ENCODE measurements at places on chromosomes 5 and 9.

DNA sequence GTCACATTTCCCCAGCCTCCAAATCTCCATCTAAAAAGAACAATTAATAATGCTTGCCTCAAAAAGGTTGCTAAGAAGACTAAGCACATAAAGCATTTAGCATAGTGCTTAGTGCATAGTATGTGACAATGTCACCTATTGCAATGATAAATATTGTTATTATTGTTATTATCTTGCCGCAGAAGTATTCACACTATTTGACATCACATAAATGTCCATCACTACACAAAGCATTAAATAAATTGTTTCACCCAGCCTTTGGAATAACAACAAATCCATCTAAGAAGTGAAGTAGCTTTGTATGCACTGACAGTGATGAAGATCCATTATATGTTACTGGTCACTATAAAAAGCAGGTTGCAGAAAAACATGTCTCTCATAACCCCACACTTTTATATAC is 2263.9 kb upstream of the WWC1 start:
- no peak for DNase-seq

- no peak for DNase-seq
Observed at GRCh38 chr5:115471345-115472063, 73.1 kb downstream of the FEM1C start.

DNA sequence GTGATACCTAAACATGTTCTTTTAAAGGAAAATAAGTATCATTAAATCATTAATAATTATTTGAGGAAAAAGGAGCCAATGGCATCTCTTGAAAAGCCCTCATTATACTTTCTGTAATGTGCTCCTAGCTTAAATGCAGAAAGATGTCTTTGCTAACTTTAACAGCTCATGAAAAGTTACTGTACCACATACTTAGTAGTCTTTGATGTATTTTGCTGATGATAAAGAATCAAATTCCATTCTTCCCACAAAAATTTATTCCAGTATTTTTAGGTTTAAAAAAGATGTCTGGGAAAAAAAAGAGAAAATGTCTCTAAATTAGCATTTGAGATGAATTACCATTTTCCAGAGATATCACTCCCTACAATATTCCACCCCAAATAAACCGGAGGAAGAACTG is 112.5 kb downstream of the PPP2R2B start:
- no peak for DNase-seq

DNA sequence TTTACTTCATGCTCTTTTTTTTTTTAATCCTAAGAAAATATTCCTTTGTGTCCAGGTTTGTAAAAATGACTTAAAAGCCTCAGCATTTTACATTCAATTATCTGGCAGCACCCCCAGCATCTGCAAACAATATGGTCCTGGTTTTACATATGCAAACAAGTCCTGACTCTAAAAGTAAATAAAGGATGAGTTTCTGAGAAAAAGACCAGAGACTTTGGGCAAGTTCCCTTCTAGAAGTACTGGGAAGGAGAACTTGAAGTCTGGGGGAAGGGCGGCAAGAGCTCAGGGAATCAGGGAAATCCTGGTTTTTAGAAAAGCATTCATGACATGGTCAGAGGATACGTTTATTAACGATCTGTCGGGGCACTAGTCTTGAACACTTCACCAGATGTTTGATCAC is 25.8 kb downstream of the COL23A1 start:
- DNase-seq: no peak

- DNase-seq: no peak
Observed at GRCh38 chr5:32314658-32315057, 1.9 kb upstream of the MTMR12 start.

DNA sequence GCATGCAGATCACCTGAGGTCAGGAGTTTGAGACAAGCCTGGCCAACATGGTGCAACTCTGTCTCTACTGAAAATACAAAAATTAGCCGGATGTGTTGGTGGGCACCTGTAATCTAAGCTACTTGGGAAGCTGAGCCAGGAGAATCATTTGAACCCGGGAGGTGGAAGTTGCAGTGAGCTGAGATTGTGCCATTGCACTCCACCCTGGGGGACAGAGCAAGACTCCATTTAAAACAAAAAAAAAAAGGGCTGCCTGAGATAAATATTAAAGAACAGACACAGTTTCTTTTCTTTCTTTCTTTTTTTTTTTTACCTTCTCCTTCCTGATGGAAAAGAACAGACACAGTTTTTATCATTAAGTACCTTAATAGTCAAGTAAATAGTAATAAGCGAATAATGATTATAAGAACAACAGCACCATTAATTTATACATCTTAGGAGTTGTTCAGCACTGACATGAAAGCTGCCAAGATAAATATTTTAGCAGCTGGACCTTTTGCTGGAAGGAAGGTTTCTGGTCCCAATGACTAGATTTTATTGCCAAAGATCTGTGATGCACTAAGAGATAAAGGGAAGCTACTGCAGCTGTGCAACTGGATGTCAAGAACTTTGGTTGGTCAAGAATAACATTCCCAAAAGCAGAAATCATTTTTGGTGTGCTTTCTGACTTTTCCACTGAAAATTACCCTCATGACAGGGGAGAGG is 7.0 kb downstream of the CENPP start:
- no peak for DNase-seq

GRCh38 chr5:19179571-19179970 is 808.4 kb downstream of the CDH18 start:
- no peak for DNase-seq

DNA sequence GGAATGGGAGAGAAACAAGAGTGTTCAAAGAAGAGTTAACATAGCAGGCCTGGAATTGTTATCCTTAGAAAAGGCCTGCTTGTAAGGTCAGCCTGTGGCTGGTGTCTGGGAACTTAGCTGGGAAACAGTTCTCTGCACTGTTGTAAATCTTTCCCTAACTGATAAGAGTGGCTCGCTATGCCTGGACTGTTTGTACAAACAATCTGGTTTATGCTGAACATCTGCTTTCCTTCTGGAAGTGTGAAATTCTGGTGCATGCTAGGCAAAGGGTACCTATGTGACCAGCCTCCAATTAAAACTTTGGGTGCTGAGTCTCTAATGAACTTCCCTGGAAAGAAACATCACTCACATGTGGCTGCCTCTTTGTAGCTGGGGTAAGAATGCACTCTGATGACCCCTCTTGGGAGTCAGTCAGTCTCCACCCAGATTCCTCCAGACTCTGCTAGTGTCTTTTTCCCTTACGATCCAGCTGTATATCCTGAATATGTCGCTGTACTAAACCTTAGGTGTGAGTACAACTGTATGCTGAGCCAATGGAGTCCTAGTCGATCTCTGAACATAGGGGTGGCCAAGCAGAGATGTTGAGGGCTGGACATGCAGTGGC is 16.5 kb downstream of the SPARC start:
- no peak for DNase-seq
